ENCODE measurements at places on chromosomes 5 and 9.

DNA sequence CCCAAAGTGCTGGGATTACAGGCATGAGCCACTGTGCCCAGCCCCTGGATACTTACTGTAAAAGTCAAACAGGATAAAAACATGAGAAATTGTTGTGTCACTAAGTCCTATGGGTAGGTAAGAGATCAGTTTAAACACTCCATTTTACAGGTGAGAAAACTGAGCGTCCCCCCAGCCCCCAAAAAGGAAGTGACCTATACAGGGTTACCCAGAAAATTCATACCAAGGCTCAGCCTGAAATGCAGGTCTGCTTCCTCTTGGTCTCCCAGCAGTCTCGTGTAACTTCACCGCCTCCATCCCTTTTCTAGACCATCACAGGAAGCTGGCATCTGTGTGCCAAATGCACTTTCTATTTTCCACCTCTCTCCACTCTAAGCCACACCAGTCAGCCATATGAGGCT is 57.2 kb downstream of the TMOD1 start:
- no peak for DNase-seq

DNA sequence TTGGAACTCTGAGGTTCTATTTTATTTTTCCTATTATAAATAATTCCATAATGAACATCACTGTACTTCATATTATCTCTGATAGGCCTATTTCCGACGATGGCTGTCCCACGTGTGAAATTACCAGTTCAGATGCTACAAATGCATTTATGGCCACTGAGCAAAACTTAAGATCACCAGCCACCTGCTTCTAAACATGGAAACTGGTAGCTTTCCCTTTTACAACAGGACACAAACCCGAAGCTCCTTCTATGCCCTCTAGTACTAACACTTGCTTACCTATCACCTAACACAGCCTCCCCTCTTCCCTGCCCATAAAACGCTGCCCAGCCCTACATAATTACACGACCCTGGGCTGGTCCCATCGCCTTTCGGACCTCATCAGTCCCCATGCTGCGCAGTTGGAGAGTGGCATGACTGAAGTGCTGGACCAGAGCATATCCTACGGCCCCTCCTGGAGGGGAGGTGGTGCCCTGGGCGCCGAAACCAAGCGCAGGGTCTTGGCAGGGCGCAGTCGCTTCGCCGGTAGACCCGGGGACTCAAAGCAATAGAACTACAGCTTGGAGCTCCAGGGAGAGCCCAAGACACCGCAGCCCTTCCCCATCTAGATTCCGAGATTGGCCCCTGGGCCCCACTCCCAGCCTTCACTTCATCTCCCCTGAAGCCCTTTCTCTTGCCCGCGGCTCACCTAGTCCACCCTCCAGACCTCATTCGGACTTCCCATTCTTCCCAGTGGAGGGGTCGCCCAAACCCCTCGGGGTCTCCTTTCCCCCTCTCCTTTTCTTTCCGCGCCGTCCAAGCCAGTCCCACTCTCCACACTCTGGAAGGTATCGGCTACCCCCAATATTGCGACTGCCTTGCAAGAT is 1.0 kb upstream of the SAP30L start:
- no peak for DNase-seq

DNA sequence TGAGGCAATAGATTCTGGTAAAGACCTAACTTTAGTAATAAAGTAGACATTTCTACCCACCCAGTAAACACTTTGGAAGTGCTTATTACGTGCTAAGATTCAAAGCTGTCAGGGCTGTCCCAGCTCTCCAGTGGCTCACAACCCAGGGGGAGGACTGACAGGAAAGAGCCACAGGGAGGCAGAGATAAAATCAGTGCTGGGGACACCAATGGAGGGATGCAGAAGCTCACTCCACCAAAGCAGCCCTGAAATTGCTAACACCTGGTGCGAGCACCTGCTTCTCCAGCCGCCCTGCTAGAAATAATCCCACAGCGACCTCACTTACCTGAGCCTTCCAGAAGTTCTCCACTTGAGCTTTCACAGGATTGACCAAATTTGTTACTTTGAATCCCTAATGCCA is 501.0 kb downstream of the BNC2 start:
- no peak for DNase-seq

DNA sequence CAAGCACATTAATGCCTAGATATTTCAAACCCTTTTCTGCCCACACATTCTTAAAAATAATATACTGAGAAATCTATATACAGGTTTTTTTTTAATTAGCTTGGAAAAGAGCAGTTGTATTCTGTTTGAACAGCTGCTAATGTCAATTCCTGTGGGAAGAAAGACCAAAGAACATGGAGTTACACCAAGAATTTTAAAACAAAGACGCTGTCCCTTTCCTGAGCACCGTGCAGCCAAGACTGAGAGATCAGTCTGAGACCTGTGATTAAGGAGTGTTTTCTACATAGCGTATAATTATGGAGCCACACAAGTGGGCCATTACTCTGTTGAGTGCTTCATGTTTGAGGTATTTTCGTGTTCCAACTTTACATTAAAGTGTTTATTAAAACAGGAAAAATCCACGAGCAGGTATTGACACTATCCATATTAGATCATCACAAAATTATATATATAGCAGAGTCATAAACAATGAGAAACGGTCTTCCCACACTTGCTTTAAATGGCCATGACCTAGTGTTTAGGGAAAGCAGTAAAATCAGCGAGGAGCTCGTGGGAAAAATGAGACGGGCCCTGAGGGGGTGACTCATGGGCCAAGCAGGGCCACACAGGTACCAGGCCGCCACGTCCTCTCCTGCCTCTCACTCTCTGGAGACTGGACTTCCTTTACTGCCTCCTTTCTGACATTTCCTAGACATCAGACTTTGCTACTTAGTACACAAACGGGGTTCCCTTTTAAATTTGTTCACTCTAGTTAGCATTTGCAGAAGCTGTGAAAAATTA is 153.1 kb upstream of the OTULINL start:
- no peak for DNase-seq

DNA sequence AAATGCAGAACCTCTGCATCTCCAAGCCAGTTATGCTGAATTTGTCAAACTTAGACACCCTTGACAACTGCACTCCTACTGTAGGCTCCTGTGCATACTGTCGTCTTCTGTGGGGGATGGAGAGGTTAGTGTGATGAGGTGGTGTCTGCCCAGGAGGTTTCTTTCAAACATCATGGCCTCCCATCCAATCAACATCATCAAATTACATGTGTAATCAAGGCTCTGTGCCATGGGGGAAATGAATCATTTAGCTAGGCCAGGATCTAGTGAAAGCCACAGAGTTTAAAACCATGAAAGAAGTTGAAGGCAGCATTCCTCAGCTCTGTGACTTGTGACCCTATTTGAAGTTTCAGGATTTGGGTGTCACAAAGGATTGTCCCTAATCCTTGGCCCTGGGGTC is 240.6 kb downstream of the MARCHF11 start:
- DNase-seq = no peak

- DNase-seq = no peak
Measured at GRCh38 chr9:78325343-78325742, 28.4 kb downstream of the PSAT1 start.

All from stimulated activated CD8-positive, alpha-beta memory T cell treated with anti-CD3 and anti-CD28 coated beads, Interleukin-2, amount 100 ng/mL, for 48 hours (primary cell).